ENCODE measurements at places on chromosomes 2 and 18.

GRCh38 chr2:27965841-27966240 lies 75.3 kb downstream of the BABAM2 start:
- DNase-seq, result no peak

DNA sequence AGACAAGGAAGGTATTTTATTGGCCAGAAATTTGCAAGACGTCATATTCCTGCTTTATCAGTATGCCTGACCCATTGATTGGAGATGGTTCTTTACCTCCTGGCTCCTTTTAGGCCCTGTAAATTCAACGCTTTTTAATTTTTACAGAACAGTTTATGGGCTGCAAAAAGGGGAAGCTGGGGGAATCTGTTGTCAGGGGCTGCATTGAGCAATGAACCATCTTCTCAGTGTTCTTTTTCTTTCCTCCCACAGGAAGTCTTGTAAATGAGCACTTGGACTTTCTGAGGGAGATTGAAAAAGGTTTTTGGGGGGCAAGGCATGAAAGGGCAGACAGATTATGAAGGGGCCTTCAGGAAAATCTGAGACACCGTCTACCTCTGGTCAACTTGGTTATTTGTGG lies 503.6 kb upstream of the TNP1 start:
- no peak for DNase-seq

DNA sequence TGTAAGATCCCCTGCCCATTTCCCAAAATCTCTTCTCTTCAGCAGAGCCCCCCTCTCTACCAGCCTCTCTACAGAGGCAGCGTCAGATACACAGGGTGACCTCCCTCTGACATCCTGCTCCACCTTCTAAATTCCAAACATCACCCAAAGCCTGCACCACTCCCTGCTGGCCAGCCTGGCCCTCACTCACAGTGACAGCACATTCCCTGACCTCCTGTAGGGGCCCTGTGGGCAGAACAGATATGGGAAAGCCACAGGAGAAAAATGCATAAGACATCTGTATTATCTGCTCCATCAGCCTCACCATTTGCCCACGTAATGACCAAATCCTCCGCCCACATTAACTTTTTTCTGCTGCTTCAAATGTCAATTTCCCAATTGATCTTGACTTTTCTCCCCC lies 40.6 kb downstream of the TRABD2A start:
- DNase-seq, result no peak

GRCh38 chr2:61327173-61327572 lies 143.7 kb downstream of the USP34 start:
- DNase-seq, result no peak

- DNase-seq, result no peak
Observed at GRCh38 chr18:67117804-67118203, 398.7 kb downstream of the DSEL start.

- no peak for DNase-seq
Observed at GRCh38 chr2:191217580-191217979, 27.6 kb upstream of the MYO1B start.

DNA sequence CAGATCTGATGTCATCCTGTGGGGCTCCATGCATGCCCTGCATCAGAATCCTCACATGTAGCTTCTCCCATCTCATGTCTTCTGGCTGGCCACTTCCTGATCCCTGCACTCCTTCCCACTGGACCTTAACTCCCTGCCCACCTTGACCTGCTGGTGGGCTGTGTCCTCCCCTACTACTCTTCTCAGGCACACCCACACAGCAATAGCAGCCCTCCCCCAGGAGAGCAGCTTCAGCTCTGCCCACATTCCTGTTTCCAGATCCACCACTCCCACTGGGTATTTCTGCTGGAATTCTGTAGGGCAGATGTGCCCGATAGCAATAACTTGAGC lies 137.0 kb upstream of the HS6ST1 start:
- no peak for DNase-seq

GRCh38 chr18:56987236-56987635 lies 159.7 kb upstream of the BOD1L2 start:
- DNase-seq, result no peak

DNA sequence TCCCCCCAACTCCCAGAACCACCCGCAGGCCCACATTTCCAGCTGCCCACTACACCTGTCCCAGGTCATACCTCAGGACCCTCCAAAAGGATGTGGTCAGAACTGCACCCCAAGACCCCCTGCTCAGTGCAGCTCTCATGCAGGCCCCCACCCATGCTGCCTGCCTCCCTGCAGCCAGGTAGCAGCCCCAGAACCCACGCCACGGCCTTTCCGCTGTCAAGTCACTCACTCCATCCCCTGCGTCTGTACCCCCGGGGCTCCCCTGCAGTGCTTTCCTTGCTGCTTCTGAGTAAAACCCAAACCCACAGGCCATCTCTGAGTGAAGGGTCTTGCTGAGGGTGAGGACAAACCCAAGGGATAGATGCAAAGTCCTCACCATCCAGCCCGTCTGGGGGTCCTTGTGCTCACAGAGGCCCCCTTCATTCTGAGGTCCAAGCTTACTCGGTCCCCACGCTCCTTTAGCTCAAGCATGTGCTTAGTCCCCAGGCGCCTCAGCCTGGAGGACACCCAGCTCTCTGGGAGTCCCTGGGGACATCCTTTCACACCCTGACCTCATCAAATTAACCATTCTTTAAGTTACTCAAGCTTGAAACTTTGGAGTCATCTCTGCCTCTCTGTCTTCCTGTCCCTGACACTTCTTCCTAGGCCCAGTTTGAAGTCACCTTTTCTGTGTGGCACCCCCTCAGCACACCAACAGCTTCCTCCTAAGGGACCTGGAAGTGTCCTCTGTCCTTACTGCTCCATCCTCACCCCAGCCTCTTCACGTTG lies 130.1 kb downstream of the SMAD7 start:
- DNase-seq, result no peak

- DNase-seq, result no peak
Observed at GRCh38 chr18:55998801-55999385, 410.9 kb upstream of the TCF4 start.

DNA sequence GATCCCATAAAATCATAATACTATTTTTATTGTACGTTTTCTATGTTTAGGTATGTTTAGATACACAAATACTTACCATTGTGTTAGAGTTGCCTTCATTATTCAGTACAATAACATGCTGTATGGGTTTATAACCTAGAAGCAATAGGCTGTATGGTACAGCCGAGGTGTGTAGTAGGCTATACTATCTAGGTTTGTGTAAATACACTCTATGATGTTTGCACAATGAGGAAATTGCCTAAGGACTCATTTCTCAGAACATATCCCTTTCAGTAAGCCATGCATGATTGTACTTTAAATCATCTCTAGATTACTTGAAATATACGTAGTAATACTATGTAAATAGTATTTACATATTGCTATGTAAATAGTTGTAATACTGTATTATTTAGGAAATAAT lies 156.7 kb downstream of the CDCA7 start:
- no peak for DNase-seq

DNA sequence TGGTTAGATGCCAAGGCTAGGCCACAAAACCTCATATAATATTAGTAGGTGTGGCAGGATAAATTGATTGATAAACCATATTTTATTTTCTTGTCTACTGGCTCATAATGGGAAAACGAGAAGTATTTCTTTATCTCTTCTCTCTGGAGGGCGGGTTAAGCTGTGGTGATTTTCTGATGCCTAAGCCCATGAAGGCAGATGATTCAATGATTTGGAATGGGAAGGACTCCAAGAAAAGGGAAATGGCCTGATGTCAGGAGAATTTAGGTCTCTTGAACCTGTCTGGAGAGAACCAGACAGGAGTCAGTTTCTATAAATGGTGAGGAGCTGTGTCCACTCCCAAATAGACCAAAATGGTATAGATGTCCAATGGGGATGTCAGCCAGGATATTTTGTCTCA lies 18.7 kb upstream of the MAP4K3 start:
- DNase-seq, result no peak

DNA sequence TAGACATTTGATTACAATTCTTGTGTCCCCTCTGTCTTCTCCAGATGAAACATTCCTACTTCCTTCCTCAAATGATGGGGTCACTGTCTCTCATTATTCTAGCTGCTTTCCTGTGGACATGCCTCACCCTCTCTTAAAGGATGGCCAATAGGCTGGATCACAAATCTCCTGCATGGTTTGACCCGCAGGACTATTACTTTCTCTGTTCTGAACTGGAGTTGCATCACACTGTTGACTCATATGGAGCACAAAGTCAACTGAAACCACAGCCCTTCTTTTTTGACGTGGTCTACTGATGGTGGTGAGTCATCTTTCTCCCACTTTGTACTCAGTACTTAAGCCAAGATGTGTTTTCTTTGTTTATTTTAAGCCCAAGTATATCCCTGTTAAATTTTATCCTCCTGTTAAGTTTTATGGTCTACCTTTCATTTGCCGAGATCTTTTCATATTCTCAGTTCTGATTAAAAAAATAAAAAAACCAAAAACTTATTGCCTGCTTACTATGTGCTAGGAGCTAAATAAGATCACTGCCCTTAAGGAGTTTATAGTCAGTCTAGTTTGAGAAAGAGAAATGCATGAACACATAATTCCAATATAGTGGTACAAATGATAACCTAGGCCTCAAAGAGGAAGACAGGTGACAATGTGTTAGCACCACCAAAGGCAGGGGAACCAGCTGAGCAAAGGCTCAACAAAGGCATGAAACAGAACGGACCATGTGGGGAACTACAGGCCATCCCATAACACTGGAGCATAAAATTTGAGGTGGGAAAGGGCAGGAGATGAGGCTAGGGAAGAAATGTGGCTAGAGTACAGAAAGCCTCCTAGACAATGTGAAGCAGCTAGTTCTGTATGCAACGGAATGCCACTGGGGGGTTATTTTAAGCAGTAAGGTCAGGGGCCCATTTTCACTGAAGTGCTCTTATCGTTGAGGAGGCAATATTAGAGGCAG lies 67.6 kb upstream of the ZFP36L2 start:
- DNase-seq, result no peak

GRCh38 chr18:37471637-37472036 lies 94.0 kb downstream of the CELF4 start:
- DNase-seq, result no peak

GRCh38 chr2:223950448-223951347 lies 5.6 kb upstream of the WDFY1 start:
- DNase-seq, result no peak
